ENCODE measurements at places on chromosomes 1 and 21.

DNA sequence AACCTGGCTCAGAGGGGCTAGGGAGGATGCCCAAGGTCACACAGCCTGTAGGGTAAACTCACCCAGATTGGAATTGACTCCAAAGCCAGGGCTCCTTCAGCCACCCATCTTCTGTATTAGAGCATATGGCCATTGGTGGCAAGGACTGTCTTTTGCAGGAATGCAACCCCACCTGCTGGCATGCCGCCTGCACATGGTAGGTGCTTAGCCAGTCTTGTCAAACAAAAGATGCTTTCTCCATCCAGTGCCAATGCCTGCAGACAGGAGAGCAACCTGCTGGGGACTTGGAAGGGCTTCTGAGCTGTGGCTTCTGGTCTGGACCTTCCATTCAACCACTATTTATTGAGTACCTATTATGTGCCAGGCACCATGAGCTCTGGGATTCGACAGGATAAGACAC, 95.3 kb upstream of the TMEM51 start:
- DNase-seq = no peak

GRCh38 chr21:25243808-25244207, 363.5 kb downstream of the MRPL39 start:
- DNase-seq = no peak

DNA sequence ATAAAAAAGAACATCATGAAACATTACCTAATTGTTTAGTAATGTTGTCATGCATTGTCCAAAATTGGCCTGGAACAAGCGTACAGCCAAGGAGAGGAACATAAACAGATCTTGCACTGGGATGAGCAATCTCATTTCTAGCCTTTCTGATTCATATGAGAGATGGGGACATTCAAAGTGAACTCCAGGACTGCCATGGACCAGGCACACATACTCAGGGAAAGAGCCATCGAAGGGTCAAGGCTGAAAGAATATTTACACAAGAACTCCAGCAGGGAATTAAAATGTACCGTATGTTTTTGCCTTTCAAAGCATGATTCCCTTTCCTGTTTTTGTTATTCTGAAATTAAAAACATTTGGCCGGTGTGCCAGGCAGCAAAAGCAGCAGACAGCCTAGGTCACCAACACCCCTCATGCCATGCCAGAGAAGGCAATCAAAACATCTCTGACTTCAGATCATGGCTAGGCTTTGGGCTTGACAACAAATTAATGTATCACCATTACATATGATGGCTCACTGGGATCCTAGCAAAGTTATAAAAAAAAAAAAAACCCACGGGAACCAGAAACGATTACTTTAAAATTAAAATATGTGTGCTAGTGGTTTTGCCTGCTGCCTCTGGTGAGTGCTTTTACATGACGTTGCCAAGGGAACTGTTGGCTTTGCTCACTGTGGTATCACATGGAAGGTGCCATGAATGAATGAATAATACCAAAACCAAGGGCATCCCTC, 159.8 kb downstream of the TGFBR3 start:
- no peak for DNase-seq

DNA sequence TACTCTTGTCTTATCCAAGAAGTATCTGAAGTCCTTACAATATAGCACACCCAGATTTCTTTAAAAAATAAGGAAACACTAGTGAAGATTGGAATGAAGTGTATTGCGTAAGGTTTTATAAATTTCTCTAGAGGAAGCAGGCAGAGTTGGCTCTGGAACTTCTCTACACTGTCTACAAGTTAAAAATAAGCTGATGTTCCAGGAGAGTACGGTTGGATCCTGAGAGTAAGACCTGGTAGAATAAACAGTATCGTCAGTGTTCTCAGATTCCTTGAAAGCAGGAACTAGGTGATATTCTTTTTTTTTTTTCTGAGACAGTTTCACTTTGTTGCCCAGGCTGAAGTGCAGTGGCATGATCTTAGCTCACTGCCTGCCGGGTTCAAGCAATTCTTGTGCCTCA, 107.9 kb downstream of the USP25 start:
- no peak for DNase-seq

GRCh38 chr1:224431726-224432125, 2.9 kb downstream of the WDR26 start:
- no peak for DNase-seq

- DNase-seq = no peak
These were observed 55.7 kb upstream of the NADK start for GRCh38 chr1:1833916-1834325.

DNA sequence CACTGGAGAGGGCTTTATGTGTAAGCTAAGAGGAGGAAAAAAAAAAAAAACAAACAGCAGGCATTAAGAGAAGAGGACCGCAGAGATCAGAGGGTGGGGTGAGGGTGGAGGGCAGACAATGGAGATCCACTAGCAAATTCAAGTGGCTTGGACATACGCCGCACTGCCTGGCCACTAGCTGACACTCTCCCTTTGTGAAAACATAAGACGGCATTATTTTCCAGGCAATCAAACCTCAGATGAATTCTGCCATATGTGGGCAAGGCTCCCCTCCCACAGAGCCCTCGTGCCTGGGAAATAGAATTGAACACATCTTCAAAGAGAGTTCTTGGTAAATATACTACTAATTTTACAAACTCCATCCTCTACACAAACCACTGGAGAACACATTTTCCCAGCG, 53.6 kb downstream of the ERG start:
- no peak for DNase-seq

GRCh38 chr1:204426035-204426436, 14.4 kb upstream of the PPP1R15B start:
- DNase-seq = no peak

- DNase-seq = no peak
These were observed 23.5 kb upstream of the RSBN1 start for GRCh38 chr1:113835686-113836290.

DNA sequence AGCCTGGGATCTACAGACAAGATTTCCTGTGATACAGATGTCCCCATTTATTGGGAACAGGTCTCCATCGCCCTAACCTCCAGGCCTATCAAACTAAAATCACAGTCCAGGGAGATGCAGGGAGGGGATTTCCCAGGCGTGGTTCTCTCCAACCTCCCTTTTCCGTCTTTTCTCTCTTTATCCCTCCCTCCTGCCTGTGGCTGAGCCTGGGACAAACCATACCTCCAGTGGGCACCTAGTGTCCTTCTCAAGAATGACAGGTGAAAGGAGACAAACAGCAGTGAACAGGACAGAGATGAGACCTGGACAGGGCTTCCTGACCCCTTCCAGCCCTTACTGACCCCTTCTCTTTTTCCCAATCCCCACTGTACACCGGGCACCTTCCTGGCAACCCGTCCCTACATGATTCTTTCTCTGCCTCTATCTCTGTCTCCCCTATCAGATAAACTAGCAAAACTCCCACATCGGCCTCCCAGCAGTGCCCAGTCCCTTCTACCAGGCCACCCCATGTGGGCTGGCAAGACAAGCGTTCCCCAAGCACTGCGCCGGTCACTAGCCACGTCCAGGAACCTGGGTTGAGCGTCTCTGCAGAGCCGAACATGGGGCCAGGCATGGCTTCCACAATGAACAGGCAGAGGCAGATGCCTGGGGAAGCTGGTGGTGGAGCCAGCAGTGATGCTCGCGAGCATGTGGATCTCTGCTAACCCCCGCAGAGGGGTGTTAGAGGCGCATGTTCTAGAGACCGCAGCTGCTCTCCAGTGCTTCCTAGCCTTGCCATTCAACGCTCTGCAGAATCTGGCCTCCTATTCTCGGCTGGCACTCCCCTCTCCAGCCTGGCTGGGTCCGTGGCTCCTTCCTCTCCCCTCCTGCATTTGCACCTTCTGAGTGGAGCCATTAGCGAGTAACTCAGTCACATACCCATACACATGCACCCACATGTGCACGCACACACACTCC, 54.7 kb downstream of the ELK4 start:
- DNase-seq = no peak

GRCh38 chr1:8693107-8693506, 124.3 kb downstream of the RERE start:
- no peak for DNase-seq

DNA sequence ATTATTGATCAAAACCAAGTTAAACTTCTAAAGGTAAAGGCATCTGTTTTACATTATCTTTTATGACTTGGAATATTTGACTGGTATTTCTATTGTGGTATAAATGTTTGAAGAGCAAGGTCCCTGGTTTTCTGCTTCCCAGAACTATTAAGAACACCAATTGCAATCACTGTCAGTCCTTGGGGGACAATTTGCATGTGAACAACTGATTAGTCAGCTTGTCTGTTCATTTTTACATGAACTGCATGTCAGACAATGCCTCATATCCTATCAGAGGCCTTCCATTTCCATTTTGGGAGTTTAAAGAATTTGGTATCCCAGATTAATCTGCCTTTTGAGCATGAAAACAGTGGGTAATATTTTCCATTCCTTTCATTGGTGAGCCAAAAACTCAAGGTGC, 654.9 kb upstream of the USP24 start:
- no peak for DNase-seq

DNA sequence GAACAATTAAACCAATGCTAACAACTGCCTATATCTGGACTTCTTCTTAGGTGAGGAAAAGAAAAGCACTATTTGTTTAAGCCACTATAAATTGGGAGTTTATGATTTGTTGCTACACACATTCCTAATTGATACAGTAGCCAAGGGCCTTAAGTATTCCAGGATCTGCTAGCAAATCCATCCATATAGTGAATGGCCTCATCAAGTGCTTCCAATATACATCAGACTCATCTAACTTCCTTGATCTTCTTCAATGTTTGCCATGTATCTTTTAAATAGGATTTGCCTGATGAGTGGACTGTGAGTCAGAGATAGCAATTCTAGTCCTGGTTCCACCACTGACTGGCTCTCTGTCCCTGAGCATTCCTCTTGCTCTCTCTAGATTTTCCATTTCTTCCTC, 430.2 kb downstream of the OMA1 start:
- no peak for DNase-seq

GRCh38 chr1:181588631-181589030, 105.3 kb downstream of the CACNA1E start:
- no peak for DNase-seq

- no peak for DNase-seq
These were observed 26.8 kb downstream of the ELK4 start for GRCh38 chr1:205604825-205605505.

- DNase-seq = no peak
These were observed 306.9 kb downstream of the LRRC40 start for GRCh38 chr1:69898403-69898947.

GRCh38 chr1:48932366-48932765, 155.7 kb upstream of the BEND5 start:
- no peak for DNase-seq

- no peak for DNase-seq
These were observed 1195.6 kb upstream of the ADGRL4 start for GRCh38 chr1:80202118-80202517.

DNA sequence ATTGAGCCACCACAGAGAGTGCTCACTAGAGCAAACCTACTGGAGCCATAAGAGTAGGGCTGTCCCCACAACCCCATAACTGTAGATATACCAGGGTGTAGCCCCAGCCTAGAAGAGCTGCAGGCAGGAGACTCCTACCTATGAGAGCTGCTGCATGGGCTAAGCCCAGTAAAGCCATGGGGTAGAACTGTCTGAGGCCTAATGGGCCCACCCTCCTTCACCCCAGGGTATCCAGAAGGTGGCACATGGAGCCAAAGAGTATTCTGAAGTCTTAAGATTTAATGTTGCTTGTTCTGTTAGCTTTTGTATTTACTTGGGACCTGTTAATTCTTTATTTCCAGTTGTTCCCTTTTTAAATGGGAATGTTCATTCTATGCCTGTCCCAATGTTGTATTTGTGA, 1193.7 kb upstream of the ADGRL2 start:
- no peak for DNase-seq

DNA sequence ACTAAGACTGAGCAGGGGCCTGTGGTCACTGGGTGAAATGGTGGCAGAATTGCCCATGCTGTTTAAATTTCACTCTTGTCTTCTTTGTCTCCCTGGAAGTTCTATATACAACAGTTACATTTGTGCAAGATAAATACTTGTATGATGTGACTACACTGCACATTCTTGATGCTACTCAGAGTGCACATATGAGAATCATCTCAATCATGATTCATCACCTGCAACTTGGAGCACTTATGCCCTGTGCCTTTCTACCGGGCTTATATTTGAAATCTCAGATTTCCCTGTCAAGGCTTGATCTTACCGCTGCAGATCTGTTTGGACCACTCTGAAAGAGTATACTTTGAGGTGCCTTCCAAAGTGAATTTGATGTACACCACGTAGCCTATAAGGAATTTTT, 10.6 kb downstream of the PGM1 start:
- DNase-seq = no peak

DNA sequence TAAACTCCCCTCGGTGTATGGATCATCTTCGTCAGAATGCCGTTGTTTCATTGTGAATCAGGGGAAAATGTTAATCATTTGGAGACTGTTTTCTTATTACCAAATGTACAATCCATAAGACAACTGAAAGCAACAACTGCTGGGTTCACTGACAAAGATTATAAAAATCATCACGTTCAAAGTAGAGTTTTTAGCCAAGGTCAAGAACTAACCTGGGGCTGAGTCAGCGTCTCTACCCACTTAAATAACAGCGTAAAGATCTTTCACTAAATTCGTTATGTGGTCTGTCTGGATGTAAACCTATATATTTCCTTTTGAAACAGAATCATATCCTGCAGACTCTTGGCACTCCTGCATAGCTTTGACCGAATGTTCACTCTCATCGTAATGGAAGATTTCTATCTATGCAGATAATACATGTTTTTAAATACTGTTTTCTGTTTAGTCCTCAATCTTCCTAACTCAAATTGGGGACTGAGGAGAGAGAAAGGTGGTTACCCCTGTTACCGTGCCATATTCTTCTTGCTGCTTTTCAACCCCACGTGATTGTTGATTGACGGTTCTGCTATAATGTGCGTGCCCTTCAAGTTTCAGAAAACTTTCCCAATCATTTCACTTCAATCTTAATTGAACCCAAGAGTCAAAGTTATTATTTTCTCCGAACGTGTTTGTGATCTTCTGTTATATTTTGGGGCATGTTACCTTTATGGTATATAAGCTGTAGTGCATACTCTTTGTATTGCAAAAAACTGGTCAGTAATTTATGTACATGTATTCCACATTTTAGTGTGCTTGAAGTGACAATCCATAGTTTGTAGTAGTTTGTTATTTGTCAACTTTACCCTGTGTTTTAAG, 15.6 kb upstream of the NCMAP start:
- no peak for DNase-seq

DNA sequence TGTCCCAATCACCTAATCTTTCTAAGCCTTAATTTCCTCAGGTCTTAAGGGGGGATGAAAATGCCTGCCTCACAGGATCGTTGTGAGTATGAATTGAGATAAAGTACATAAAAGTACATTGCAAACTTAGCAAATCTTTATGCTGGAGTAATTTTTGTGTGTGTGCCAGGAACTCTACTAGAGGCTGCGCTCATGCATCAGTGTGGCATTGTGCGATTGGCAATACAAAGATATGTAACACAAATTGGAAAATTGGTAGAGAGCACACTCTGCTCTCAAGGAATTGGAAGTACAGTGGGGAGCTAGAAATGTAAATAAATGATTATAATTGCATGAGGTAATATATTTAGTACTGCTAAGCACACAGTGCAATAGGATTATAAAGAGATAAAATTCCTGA, 398.3 kb downstream of the DUSP10 start:
- no peak for DNase-seq

- DNase-seq = no peak
These were observed 905.8 kb upstream of the ADGRL2 start for GRCh38 chr1:80894921-80895320.
